ENCODE measurements at places on chromosomes 16 and 17. TPM values are rescaled to one million over a fixed set of nuclear protein-coding genes. Genes with fewer than 3 reads are reported as not detected.
A peak's percentile ranks its signal among the peaks of the same experiment; 100 is the strongest.

GRCh38 chr16:87474566-87474996, 18.2 kb downstream of the ZCCHC14 start:
- DNase-seq: no peak

EMP2 gene
- total RNA-seq: 32.6 TPM

DNA sequence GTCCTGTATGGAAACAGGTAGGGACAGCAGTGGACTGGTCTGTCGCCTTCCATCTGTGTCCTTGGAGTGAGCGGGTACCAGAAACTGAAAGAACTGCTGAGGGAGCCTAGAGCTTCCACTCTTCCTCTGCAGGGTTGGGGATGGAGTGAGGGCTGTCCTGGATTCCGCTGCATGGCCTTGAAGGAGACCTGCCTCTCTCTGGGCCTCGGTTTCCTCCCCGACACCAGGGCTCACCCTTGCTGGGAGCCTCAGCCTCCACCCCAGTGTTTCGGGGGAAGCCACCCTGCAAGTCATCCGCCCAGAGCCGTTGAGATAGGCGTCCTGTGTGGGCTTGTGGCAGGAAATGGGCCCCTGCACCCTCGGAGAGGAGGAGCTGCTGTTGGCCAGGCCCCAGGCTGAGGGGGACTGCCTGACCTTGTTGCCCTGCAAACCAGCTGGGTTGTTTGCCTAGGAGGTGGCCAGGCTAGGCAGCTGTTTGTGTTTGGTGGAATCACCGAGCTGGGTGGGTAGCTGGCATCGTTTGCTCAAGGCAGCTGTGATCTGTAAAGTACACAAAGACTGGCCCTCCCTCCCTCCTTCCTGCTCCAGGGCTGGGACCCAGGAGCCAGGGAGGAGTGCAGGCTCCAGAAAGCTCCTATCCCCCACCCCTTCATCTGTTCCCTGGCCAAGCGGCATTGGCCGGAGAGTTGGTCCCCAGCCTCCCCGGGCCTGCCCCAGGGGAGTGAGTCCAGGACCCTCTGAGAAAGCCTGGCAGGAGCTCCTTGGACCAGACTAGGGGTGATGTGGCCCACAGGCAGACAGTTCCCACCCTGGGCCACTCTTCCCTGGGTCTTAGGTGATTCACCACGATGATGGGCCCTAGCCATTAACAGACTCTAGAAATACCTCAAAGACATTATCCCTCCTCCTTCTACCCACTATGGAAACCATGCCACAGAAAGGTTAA, 1.3 kb downstream of the RAB37 start:
- no peak for DNase-seq

- DNase-seq: no peak
Observed at GRCh38 chr17:72274614-72275013, 153.8 kb downstream of the SOX9 start.

DNA sequence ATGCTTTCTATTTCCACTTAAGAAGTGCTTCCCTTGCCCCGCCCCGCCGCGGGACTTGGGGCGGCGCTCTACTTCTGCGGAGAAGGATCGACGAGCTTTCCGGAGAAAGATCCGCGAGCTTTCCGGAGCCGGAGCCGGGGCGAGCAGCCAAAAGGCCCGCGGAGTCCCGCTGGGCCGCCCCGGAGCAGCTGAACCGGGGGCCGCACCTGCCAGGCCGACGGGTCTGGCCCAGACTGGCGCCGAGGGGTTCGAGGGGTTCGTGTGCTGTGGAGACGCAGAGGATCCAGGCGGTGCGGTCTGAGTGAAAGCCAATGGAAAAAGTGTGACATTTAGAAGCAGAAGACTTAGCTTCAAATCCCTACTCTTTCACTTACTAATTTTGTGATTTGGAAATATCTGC, 50.8 kb downstream of the TBC1D26 start:
- DNase-seq: no peak

DNA sequence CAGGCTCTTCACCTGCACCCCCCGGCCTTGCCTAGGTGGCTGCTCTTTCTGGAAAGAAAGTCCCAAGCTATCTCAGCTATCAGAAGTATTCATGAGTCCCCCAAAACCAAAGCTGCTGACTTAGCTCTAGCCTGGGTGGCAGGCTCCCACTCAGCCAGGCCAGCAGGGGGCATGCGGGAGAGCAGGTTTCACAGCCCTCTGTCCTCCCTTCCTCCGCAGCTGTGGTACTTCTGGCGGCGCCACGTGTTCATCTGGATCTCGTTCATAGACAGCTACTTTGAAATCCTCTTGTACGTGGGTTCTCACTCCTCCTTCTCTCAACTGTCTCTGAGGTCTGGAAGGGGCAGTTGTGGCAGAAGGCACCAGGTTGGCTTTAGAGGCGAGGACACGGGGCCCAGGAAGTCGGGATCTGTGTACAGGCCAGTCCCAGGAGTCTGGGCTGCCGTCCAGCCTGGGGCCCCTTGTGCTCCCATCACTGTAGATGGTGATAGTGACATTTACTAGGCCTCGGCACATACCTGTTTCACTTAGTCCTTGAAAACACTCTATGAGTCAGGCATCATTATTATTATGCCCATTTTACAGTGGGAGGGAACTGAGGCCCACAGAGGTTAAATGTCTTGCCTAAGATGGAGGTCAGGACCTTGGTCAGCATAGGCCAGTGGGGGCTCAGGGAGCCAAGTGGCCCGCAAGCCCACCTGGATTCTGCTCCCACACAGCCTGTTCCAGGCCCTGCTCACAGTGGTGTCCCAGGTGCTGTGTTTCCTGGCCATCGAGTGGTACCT, 12.9 kb downstream of the TRPV2 start:
- no peak for DNase-seq

DNA sequence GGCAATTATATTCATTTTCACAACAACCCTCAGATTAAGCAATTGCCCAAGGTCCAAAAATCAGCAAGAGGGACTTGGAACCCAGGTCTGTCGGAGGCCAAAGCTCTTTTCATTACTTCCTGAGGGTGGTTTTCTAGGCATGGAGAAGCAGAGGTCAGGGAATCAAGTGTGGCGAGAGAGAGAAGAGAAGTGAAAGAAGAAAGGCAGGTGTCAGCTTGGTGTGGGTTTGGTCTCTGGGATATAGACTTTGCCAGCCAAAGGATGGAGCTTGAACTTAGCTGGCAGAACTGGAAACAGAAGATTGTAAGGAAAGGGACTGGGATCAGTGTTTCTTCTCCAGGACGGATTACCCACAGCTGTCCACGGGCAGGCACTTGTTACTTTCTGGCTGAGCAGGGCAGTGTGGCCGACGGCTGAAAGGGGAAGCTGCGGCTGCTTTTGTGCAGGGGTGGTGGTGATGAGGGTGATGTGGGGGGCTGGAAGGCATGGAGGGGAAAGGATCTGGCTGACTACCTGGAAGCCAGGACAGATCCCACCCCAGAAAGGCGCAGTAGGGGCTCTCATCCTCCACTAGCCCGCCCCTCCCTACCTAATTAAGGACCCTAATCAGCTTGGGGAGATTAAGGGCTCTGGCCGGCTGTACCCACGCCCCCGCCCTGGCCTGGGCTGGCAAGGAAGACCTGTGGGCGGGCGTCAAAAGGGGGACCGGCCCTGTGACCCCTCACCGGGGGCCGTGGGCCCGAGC, at the start of gene GUCY2D:
Gene GUCY2D, plus strand, starts transcription at position 640 of the 745 bp plus-strand sequence. CDS start 433 bp downstream, outside the sequence.
- no peak for DNase-seq

DNA sequence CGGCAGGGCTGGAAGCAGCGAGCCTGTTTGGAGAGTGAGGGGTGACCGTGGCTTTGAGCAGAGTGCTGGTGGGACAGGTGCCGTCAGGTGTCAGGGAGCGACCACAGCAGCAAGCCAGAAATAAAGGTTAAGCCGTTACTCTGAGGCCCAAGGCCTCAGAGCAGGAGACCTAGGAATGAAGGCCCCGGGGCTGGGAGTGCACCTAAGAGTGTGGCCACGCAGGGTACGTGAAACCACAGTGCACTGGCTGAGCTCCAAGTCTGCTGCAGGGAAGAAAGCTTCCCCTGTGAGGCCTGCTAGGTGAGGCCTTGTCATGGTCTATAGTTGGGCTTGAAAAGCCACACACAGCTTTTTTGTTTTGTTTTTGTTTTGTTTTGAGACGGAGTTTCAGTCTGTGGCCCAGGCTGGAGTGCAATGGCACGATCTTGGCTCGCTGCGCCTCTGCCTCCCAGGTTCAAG, 8.7 kb downstream of the CLUAP1 start:
- DNase-seq: no peak

GRCh38 chr16:85113913-85114312, 1.6 kb upstream of the CIBAR2 start:
- no peak for DNase-seq

DNA sequence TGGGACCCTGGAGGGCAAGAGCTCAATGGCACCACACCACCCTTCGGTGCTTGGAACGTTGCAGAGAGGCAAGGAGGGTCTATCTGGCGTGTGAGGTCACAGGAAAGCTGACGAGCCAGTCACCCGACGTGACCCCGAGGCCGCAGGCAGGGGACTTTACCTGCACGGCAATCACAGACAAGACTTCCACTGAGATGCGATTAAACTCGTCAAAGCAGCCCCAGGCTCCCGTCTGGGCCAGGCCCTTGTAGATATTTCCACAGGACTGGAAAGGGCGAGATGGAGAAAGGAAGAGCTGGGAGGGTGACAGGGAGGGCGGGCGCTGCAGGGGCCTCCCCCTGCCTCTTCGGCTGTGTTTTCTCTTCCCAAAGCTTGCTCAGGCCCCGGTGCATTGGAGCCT, 78.3 kb downstream of the DNAH17 start:
- no peak for DNase-seq

DNA sequence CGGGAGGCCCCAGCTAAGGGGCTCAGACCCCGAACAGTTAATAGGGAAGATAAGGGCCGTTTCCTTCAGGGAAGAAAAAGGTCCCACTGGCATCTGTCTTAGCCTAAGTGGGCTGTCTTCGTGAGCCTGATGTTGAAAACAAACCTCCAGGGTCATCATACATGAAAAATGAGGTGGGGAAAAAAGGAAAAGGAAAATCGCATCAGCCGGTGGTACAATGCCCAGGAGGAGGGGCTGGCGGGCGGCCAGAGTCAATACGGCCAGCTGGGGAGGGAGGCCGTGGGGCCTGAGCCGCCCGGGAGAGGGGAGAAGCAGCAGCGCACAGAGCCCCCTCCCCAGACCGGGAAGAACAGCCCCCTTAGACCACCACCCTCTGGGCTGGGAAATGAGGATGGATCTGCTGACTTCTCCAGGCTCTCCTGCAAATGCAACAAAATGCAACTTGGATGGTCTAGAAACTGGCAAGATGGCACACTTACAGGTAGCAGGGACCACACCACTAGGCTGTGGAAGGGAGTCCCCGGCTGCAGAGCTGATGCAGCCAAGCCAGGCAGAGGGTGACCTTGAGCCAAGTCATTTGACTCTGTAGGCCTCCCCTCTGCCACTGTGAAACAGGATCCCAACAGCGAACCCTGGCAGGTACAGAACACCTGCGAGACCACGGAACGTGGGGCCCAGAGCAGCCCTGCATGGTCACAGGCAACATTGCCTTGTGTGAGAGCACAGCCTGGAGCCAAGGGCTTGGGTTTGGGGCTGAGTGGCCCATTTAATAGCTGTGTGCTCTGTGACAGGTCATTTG, 448.5 kb downstream of the SOX9 start:
- no peak for DNase-seq

DNA sequence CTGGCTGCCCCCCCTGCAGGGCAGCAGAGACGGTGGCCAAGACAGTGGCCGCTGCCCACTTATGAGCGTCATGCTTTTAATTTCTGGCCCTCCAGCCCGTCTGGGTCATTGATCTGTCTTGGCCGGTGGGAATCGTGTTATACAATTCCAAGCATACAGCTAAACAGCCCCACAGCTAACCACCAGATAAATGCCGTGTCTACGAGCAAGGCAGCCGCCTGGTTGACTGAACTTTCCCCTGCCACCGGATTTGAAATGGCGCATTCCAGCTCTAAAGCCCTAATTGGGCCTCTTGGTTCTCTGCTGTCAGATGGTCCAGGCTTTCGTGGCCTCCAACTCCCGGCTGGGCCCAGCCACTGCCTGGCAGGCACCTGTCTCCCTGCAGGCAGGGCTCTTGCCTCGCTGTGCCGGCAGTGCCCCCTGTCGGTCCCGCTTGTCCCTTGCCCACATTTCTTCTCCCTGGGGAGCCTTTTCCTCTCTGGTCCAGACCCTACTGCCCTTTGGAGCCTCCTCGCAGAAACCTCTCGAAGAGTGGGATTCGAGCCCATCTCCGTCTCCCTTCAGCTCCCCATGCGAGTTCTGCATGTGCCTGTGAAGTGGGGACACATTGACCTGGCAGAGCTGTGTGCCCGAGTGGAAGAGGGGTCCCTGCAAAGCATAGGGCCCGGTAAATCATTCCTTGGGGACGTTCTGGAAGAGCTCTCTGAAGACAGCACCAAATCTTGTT, 1.8 kb upstream of the RBFOX3 start:
- peak; percentile 63 for DNase-seq

DNA sequence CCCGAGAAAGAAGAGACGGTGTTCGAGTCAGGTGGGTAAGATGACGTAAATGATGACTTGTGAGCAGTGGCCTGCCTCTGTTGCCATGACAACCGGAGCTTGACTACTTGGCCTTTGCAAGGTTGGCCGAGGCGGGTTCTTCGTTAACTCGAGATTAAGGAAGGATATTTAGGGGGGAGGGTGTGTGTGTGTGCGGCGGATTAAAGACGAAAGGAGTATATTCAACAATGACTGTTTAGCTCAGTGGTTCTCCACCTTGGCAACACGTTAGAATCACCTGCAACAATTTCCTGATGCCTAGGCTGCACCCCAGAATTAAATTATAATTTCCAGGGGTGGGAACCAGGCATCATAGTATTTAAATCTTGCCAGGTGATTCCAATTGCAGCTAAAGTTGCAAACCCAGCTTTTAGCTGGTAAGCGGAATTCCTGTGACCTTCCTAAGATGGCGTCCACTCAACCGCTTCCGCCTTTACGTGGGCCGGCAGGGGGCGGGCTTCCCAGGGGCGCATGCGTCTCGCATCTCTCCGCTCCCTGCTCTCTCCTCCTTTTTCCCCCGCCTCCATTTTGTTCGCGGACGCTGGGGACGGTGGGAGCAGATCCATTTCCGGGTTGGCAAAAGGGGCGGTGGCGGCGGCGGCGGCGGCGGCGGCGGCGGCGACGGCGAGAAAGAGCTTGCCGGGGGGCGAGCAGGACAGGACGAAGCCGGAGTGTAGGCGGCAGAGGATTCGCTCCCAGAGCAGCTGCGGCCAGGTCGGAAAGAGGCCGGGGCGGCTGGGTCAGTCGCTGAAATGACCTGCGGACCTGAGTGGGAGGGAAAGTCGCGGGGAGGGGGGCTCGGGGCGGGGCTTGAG, at the start of gene WIPF2:
Gene WIPF2, plus strand, starts transcription at position 565 of the 854 bp plus-strand sequence. CDS start 37,156 bp downstream, outside the sequence.
- peak; percentile 89 for DNase-seq

GRCh38 chr16:69564845-69565670, 708 bp upstream of the NFAT5 start:
- DNase-seq: no peak

CTRB1 gene
- total RNA-seq: 5.6 TPM

Measured in HCT116 (cell line).